ENCODE measurements at places on chromosomes 7 and 10.

DNA sequence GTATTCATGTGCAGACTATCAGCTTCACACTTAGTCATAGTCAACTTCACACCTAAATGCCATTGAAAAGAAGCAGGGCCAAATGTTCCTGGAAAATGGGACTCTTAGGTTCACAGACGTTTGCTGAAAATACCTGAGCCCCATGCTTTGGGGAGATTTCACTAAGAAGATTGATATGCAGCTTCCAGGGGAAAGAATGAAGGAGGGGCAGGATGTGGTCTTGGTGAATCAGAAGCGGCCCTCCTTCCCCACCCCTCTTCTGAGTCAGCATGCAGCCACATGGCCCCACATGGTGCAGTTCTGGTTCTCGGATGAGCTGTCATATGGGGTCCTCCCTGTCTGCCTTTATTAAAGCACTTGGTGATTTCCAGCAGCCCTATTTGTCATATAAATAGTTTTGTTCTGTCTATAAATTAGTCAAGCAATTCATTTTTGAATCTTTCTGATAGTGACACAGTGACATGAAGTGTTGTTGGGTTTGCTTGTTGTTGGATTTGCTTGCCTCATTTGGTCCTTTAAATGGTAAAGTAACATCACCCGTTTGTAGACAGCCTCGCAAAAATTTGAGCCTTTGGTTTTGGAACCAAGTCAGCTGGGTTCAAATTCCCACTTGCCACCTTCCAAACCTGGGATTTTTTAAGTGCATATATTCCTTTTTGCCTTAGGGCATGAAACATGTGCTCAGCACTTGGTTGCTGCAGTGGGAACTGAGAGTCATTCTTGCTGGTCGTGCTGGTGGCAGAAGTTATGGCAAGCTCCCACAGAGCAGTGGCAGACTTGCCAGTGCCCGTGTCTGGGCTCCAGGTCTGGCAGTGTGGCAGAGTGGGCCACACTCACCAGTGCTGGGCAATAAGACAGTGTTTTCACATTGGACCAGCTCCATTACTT lies 68.1 kb upstream of the CDK6 start:
- peak; percentile 84 for DNase-seq

DNA sequence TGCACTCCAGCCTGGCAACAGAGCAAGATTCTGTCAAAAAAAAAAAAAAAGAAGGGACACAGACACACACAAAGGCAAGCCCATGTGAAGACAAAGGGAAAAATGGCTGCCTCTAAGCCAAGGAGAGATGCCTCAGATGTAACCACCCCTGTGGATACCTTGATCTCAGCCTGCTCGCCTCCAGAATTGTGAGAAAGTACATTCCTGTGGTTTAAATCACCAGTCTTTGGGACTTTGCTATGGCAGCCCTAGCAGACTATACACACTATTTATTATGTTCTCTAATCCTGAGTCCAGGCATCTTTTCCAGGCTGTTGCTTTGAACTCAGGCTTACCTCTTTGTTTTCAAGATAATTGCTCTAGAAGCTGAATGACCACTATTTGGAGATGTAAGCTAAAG lies 494.3 kb downstream of the GALNT17 start:
- no peak for DNase-seq

DNA sequence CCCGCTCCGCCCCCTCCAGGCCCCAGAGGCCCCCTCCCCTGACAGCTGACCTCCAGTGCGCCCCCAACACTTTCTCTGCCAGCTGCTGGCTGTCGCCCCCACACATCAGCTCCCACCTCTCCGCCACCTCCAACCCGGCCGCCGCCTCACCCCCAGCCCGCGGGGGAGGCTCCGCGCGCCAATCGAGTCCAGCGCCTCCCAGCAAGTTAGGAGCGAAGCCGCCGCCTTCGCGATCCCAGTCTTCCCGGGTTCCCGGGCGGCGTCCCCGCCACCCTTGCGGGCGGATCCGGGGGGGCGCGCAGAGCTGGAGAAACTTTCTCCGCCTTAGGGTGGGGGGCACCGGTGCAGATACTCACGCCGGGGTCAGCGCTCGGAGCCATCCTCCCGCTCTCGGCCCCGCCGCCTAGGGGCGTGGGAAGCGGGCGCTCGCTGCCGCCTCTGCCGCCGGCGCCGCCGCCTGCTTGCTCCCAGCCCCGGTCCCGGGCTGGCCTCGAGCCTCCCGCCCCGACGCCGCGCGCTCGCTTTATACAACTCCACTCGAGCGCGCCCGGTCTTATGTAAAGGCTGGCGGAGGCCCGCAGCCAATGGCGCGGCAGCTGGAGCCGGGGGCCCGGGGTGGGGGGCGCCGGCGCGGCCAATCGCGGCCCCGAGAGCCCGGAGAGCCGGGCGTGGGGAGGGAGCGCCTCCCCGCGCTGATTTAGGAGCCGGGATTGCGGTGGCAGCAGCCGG lies at the start of gene CRTAC1:
TSS of gene CRTAC1 (minus strand) at position 529 of the 729 bp plus-strand sequence. CDS start at position 380, 149 bp downstream.
- no peak for DNase-seq

DNA sequence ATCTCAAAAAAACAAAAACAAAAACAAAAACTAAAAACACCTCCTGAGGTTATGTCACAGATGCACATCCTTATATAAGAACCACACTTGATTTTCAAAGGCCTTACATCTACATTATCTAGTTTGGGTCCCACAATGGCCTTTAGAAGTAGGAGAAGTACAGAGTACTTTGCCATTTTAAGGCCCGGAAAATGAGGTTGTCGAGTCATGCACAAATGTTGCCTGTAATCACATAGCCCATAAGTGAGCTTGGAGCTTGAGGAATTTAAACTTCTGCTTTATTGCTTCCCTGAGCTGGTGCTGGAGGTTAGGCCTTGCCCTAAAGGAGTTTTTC lies 9.7 kb upstream of the MKRN1 start:
- DNase-seq, result no peak

DNA sequence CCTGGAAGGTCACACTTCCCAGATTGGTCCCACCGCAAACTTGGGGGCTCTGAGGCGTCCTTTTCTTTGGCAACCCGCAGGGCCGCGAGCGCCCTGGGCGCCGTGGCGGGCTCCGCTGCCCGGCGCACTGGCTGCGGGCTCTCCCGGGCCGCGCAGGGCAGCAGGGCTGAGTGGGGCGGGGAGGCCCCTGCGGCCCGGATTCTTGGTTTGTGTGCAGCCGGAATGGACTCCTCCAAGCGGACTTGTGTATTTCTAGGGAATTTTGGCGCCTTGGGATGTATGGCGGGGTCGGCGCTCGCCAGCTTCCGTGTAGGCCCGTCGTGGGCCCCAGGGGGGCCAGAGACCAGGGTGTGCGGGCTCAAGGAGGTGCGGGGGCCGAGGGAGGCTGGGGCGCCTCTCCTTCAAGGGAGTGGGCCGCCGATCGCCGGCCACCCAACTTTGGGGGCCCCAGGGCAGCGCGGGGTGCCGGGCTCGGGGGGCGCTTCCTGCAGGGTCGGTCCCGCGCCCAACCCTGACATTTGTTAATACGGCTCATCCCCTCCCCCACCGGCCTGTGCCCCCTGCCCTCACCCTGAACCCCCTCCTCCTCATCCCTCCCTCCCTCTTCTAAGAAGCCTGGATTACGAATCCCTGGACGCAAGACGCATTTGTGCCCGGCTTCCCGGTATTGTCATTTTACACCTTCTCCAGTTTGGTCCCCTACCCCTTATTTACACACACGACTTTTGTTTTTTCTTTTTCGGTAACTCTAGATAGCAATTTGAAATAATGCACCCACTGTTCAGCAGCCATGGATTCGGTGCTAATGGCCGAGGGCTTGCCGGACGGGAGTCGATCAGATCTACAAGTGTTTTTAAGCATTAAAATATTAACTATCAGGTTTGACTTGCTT lies 2.5 kb downstream of the TCF7L2 start:
- no peak for DNase-seq

- peak; percentile 67 for DNase-seq
Measured at GRCh38 chr7:92835261-92835850, 1.0 kb downstream of the CDK6 start.
